Sciatic nerve (tissue), 2 donors: ENCODE measurements at places on chromosomes 6 and 20. TPM values are rescaled to one million over a fixed set of nuclear protein-coding genes. Genes with fewer than 3 reads are reported as not detected.
A peak's percentile ranks its signal among the peaks of the same experiment; 100 is the strongest.

GRCh38 chr6:119541132-119541905 lies 191.8 kb upstream of the MAN1A1 start:
- DNase-seq, result no peak

- DNase-seq, result no peak
These were observed 118.1 kb downstream of the EYA4 start for GRCh38 chr6:133359256-133359655.

- DNase-seq, result no peak
These were observed 33.6 kb downstream of the CDK19 start for GRCh38 chr6:110781522-110782214.

DNA sequence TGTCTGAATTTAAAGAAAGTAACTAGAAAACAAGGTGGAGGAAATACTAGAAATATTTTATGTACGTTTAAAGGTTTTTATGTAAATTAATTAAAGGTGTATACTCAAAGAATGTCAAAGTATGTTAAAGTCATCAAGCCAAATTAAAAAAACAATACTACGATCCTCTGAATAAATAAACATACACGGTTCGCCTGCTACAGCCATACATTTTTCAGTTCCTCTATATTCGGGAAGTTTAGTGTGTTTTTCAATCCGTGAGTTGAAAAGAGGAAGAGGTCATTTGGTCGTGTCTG lies 626 bp downstream of the STX7 start:
- DNase-seq, result no peak

MUC22 gene
- not detected for total RNA-seq

MAP1LC3A gene
- 72.1 TPM for total RNA-seq

DNA sequence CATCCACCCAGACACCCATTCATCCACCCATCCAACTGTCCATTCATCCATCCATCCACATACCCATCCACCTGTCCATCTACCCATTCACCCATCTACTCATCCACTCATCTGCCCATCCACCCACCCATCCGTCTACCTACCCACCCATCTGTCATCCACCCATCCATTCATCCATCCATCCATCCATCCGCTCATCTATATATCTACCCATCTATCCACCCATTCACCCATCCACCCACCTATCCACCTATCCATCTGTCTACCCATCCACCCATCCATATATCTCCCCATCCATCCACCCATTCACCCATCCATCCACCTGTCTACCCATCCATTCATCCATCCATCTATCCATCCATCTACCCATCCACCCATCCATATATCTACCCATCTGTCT lies 30.7 kb downstream of the ARMC2 start:
- no peak for DNase-seq

DNA sequence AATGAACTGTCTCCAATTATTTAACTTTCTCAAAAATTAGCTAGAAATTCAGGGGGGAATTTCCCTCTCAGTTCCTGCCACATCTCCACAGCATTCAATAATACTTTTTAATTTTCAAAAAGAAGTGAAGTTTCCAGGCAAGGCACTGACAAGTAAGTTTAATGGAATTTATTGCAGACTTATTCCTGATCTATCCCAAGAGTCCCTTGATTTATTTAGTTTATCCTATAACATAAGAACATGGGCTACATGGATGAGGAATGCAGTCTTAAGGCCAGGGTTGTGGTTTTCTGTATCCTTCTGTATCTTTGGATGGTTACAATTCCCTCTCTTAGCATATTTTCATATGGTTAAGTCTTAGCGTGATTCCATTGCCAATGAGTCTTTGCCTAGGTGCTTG lies 126.5 kb downstream of the TSHZ2 start:
- DNase-seq, result no peak

- no peak for DNase-seq
These were observed 47.6 kb downstream of the FIG4 start for GRCh38 chr6:109738667-109739066.

- no peak for DNase-seq
These were observed 3.5 kb upstream of the HTR1B start for GRCh38 chr6:77466451-77467437.

- DNase-seq, result no peak
These were observed 124.4 kb downstream of the TCP11 start for GRCh38 chr6:35016502-35017321.

DNA sequence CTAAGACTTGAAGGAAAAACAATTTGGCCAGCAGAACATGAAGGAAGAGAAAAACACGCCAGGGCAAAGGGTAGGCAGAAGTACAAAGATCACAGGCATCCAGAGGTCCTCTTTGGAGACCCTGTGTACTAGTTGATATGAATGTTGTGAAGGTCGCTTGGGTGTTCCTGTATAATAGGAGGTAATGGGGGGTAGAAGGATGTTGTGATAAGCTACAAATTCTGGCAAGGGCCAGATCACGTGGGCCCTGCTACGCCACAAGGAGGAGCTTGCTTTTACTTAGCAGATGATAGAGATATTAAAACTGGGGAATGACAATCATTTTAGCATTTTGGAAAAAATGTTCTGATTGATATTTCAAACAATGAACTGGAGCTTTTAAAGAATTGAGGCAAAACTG lies 878 bp upstream of the HLA-DMA start:
- DNase-seq, result no peak

- DNase-seq, result no peak
These were observed 22.2 kb upstream of the ATXN1 start for GRCh38 chr6:16783509-16783908.

DNA sequence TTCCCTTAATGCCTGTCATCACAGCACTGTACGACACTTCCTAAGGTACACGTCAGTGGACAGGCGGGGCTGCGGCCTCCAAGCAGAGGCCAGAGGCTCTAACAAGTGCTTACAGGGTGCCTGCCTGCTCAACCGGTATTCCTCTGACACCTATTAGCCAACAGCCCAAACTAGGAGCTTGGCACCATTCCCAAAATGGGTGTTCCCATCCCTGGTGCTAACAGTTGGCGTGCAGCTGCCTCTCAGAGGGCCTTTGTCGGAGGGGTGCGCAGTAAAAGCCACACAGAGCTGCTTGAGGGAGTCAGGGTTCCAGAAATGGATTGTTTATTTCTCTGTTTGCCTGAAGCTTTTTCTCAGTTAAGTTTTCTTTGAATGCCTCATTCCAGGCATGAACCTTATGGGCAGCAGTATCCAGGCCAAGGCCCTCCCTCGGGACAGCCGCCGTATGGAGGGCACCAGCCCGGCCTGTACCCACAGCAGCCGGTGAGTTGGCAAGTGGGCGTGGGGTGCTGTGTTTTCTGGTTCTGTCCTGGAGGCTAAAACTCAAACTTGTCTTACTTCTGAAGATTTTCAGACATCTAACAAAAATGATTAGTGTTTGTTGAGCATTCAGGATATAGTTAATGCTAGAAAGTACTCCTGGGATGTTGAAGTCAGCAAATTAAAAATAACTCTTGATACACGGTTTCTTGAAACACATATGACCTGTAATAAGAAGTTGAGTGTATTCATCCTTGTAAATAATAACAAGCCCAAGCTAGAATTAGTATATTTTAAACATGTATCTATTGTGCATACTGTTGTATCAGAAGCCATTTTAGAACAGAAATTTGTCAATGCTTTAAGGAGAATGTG lies 124.7 kb downstream of the TMEM242 start:
- no peak for DNase-seq

DNA sequence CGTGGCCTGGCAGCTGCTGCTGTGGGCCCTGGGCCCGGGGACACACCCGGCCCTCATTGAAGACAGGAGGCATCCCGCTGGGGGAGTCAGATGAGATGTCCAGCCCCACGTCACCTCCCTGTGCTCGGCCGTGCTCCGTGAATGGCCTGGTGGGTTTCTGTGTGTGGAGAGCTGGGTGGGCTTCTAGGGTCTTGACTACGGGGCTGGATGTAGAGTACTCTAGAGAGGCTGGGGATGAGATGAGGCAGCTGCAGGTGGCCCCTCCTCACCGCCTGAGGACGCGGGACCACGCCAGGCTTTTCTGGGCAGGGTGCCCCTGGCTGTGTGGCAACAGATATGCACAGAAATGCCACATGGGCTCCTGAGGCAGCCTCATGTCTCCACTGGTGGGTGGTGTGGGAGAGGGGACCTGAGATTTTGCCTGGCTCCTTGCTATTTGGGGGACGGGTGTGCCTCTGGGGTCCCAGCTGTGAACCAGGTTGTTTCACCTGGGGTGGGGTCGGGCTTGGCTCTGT lies 8.4 kb upstream of the BHLHE23 start:
- no peak for DNase-seq

CDH4 gene
- 2.2 TPM for total RNA-seq

DNA sequence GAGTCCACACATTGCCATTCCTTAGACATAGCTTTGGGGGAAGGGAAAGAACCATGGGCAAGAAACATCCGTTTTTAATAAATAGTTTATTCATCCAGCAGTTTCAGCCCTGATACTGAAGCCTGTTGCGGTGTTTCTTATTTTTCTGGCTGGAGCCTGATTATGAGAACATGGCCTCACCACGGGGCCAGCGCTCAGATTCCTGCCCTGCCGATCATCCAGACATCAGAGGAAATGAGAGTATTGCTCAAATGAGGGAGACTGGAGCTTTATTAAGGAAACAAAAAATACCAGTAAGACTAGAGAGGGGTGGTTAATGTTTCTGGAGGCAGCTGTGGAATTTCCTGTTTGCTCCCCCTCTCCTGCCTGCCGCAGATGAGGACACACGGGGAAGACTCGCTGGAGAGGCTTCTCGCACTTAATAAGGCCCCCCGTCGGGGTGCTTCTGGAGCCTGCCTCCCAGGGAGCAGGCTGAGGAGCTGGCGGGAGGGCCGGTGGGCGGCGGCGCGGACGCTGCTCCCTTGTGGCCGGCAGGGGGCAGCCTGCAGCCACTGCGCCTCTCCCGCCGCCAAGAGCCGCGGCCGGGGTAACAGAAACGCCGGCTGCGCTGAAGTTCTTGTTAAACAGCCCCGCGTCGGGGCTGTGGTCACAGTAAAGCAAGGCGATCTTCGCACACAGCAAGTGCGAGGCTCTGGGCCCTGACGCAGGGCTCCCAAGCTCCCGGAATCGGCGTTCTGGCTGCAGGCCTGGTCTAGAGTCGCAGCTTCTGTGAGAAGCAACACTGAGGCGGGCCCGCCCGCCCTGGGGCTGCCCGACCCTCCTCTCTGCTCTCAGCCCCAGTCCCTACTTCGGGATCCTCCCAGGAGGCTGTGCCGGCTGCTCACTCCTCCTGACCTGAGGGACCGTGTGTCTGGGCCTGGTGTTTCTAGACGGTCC lies 17.5 kb downstream of the LEMD2 start:
- peak; percentile 85 for DNase-seq

GRCh38 chr6:124539096-124539495 lies 423.1 kb upstream of the RNF217 start:
- no peak for DNase-seq

- DNase-seq, result no peak
These were observed 97.7 kb upstream of the KCNQ5 start for GRCh38 chr6:72524011-72524645.

DNA sequence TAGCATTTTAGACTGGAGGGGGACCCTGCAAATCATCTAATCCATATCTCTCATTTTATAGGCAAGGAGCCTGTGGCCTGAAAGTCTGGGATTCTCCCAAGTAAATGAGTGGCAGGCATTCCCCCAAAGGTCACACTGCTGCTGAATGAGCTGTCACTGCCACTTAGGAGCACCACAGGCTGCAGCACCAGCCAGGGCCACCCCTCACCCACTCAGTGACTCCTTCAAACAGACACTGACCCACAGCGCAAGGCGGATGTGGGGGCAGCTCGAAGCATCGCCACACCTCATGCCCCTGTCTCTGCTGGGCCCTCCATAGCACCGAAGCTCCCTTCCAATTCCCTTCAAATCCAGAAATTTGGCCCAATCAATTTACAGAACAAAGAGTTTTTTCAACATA lies 119.9 kb upstream of the ARID1B start:
- DNase-seq, result no peak

- no peak for DNase-seq
These were observed 16.5 kb upstream of the WFDC9 start for GRCh38 chr20:45647441-45648050.

DNA sequence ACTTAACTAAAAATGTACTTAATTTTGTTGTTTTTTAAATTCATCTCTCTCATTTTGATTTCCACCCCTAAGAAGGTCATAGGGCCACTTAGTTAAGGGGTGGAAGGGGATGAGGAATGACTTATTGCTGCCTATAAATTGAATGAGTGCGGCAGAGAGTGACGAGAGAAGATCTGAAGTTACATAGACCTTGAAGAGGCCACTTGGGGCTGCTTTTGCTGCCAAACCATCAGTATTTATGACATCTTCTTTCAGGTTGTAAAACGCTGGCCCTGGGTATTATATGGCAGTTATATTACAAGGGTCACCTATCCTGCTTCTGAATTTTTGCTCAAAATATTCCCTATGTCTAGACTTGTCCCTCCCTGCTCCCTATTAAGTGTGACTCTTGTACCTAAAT lies 119.6 kb upstream of the RIMS1 start:
- DNase-seq, result no peak

DNA sequence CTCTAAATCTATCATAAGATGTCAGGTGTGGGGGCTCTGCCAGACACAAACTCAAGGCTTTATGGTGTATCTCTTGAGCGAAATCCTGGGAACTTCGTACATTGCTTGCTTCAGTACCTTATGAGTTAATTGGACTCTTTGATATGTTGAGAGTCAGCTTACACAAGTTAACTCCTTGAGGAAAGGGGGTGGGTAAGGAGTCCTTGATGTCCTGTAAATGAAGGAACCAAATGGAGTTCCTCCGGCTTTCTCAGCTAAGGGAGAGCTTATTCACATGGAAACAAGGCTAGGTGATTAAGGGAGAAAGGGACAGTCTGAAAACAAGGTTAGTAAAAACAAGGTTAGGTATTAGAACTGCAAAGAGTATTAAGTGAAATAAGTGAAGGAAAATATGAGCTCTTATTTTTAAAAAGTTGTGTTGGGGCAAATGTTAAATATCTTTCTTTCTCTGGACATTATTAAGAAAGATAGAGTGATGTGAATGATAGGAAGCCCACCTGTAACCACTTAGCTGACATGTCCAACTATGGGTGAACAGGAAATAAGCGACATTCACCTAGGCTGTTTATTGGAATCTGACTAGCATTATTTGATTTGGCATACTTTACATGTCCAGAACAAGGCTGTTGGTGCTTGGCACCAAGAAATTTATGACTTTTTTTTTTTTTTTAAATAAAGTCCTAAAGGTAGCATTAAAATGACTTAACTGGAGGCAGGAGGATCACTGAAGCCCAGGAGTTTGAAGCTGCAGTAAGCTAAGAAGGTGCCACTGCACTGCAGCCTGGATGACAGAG lies 26.5 kb downstream of the GTF2H5 start:
- DNase-seq, result no peak

DNA sequence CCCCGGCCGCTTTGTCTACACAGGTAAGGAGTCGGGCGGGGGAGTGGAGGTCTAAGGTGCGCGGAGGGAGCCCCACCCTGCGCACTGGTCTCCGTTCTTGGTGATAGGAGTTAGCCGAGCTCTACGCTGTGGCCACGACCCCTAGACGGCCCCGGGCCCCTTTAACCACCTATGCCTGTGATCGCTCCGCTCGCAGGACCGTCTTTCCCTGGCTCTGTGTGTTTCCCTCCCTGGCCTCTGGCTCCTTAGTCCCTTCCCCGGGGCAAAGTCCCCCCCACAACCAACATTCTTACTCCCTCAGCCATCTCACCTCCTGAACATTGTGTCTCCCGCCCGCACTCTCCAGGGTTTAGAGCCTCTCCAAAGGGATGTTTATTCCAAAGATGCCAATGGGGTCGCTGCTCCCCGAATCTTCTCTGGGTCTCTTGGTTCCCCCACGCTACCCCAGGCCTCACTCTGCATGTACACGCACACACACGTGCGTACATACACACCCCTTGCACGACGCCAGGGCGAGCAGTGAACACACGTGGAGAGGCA lies 50.4 kb downstream of the CPXM1 start:
- no peak for DNase-seq

BPIFA2 gene
- not detected for total RNA-seq

- no peak for DNase-seq
These were observed 380.9 kb downstream of the GJA1 start for GRCh38 chr6:121816361-121816760.

ACTL10 gene
- 0.71 TPM for total RNA-seq

LRFN2 gene
- 0.13 TPM for total RNA-seq
